ENCODE measurements at places on chromosomes 1 and 21.

- DNase-seq: peak; percentile 35
Observed at GRCh38 chr21:14215971-14216641, at the start of gene RBM11. RBM11 (plus strand) TSS chr21:14216157; CDS start chr21:14216187, 30 bp downstream.

GRCh38 chr1:48115835-48116234, 106.7 kb upstream of the SLC5A9 start:
- DNase-seq: no peak

- no peak for DNase-seq
Observed at GRCh38 chr1:17799642-17800041, 44.5 kb downstream of the ACTL8 start.

GRCh38 chr1:185636848-185637247, 97.3 kb upstream of the HMCN1 start:
- peak; percentile 38 for DNase-seq

DNA sequence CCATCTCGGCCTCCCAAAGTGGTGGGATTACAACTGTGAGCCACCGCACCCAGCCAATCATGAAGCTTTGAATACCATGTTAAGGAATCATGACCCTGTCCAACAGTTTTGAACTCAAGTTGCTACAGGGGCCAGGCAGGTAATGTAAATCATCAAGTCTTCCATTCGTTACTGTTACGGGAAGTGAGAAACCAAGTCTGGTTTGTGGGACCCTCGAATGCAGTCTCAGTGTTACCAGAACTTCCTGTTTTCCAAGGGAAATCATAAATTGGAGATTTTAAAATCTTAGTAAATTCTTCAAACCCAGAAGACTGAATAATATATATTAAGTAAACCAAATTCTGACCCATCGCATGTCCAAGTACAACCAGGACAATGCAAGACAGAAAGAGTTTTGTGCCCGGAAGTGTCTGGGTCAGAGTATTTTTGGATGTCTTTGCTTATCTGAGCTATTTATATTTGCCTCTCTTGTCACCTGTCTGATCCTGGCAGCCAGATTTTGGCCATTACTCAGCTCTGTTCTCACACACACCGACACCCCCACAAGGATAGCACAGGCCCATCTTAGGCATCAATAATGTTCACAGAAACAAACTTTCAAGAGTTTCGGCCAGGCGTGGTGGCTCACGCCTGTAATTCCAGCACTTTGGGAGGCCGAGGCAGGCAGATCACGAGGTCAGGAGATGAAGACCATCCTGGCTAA, 8.8 kb downstream of the ATP5IF1 start:
- DNase-seq: no peak

- DNase-seq: no peak
Observed at GRCh38 chr21:16353764-16354163, 624.0 kb downstream of the USP25 start.

GRCh38 chr1:229227298-229227919, 43.5 kb upstream of the RAB4A start:
- DNase-seq: peak; percentile 60

DNA sequence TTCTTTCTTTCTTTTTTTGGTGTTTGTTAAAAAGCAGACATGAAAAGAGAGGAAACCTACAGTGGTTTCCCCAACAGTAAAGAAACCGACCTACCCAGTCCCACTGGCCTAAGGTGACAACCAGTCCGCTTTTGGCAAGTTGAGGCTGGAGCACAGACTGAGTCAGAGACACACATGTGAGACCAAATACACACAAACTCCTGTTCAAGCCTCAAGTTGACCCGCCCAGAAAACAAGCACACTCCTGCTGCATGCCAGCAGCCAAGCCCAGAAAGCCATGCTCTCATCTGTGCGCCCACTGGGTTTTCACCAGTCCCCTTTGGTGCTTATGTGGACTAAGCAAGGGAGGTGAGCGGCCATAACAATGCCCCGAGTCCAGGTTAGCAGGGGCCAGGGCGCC, 64.6 kb upstream of the GPR153 start:
- no peak for DNase-seq

DNA sequence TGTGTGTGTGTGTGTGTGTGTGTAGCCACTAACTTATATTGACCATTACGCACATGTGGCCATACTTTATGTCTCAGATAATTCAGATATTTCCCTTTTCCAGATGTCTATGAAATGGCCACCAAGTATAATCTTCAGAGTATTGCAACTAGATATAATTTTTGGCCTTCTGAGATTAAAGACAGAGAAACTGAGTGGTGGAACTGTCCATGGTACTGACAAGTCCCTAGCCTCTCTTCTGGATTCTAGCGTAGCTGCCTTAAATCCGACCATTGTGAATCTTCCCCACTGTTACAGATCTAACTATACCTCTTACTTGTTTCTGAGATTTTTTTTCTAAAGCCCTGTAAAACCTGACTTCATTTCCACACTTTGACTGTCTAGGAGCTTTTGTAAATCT, 100.0 kb upstream of the SERTAD4 start:
- no peak for DNase-seq

GRCh38 chr1:241237873-241238272, 119.1 kb downstream of the RGS7 start:
- no peak for DNase-seq

GRCh38 chr1:242827538-242827937, 303.0 kb upstream of the PLD5 start:
- no peak for DNase-seq

- no peak for DNase-seq
Observed at GRCh38 chr21:44548381-44548780, 2.9 kb downstream of the KRTAP10-2 start.

GRCh38 chr1:176033474-176033873, 173.6 kb downstream of the COP1 start:
- DNase-seq: no peak

GRCh38 chr1:218468711-218469110, 123.6 kb downstream of the TGFB2 start:
- no peak for DNase-seq

- DNase-seq: no peak
Observed at GRCh38 chr1:91057784-91058183, 35.9 kb upstream of the ZNF644 start.

DNA sequence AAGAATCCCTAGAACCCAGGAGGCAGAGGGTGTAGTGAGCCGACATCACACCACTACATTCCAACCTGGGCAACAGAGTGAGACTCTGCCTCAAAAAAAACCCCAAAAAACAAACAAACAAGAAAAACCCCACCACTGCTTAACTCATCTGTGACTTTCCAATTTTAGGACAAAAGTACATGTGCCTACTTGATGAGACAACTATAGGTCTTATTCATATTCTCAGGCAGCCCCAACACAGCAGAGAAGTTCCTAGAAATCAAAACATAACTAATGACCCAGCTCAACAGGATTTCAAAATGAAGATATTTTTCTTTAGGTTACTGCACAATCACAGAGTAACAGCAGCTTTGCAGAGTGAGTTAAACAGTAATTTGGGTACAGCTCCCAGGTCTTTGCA, 26.4 kb downstream of the TIAM1 start:
- DNase-seq: no peak

DNA sequence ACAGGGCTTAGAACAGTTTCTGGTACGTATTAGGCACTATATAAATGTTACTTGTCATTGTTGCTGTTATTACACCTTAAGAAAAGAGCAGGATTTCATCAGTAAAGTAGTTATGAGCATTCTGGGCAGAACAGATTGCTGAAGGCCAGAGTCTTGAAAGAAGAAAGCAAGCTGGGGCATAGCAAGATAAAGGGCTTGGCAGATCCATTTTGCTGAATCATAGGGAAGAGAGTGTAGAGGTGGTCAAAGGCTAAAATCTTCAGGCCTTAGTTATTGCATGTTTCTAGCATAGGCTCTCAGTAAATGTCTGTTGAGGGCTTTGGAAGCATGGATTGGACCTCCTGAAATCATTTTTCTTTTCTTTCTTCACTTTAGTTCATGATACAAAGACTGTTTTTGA, 67.5 kb downstream of the PLA2G4A start:
- DNase-seq: no peak

- no peak for DNase-seq
Observed at GRCh38 chr1:34147301-34147700, 17.7 kb downstream of the CSMD2 start.

- DNase-seq: no peak
Observed at GRCh38 chr1:204977318-204977717, 65.7 kb upstream of the CNTN2 start.

- no peak for DNase-seq
Observed at GRCh38 chr1:108854221-108855019, 2.5 kb downstream of the AKNAD1 start.

DNA sequence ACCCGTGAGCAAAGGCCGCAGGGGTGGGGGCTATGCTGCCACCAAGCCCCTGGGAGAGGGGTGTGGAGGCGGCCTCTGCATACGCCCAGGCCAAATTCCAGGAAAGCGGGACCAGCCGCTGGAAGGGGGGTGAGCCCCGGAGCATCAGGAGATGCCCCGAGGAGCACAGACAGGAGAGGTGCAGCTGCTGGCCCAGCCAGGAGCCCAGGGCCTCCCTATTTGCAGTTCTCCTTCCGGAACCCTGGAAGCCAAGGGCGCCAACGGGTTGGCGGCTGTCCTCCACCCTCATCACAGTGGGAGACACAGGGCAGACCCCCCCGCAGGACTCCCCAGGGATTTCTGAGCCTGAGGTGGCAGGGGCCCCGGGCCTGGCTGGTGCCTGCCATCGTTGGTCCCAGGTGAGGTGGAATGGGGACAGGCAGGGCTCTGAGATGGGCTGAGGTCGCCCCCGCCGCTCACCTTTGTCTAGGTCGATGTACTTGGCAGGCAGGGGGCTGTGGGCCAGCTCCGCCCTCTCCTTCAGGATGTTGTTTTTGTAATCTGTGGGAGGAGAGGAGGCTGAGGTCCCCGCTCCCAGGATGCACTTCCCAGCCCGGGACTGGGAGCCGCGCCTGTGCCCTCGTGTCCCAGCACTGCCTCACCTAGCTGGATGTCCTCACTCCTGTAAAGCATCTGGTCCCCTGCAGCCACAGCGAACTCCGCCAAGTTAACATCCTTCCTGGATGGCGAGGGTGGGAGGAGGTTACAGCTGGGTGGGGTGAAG, 4.4 kb upstream of the DVL1 start:
- no peak for DNase-seq

GRCh38 chr1:3992103-3992556, 92.1 kb upstream of the C1orf174 start:
- no peak for DNase-seq

GRCh38 chr1:206079135-206079534, 26.2 kb downstream of the RHEX start:
- no peak for DNase-seq

DNA sequence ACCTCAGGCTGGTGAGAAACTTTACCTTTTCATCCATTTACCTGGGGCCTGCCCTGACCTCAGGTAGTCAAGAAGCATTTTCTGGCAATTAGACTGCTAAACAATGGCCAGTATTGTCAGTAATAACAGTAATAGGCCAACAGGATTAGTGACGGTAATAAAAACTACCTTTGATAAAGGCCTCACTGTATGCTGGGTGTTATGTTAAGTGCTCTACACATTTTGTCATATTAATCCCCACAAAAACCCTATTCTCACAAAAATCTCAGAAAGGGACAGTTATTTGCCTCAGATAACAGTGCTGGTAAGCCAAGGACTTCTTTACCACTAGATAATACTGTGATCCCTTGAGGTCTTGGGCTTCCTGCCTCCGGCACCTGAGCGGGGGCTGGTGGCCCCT, 191.4 kb downstream of the FOXD2 start:
- no peak for DNase-seq

GRCh38 chr1:208291923-208292711, 47.9 kb upstream of the PLXNA2 start:
- no peak for DNase-seq

DNA sequence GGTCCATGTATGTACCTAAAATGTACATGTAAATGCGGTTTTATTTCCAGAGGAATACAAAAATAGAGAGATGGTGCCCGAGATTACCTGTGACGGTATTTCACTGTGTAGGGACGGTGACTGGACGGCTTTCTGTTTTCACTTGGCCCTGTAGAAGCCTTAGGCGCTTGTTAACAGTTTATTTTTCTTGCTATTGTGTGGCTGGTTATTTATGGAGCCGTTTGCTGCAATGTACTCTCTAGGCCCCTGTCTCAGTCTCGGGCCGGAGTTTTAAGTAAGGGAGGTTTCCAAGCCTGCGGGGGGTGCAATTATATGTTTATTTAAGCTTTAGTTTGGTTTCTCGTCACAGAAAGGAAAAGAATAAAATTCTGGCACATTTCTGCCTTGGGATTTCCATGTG, 413 bp downstream of the EFCAB7 start:
- no peak for DNase-seq

All from GM12891 (cell line).